Stimulated activated CD4-positive, alpha-beta T cell treated with anti-CD3 and anti-CD28 coated beads, Interleukin-4, amount 100 ng/mL, for 48 hours (primary cell): ENCODE measurements at places on chromosomes 2 and 18.

- no peak for DNase-seq
Measured at GRCh38 chr2:222290736-222291484, 7.9 kb downstream of the PAX3 start.

DNA sequence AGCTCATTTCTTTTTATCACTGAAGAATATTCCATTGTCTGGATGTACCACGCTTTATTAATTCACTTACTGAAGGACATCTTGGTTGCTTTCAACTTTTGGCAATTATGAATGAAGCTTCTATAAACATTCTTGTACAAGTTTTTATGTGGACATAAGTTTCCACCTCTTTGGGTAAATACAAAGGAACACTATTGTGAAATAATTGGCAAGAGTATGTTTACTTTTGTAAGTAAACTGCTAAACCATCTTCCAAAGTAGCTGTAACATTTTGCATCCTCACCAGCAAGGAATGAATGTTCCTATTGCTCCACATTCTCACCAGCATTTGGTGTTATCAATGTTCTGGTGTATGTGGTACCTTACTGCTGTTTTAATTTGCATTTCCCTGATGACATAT is 15.8 kb upstream of the VWC2L start:
- DNase-seq: no peak

DNA sequence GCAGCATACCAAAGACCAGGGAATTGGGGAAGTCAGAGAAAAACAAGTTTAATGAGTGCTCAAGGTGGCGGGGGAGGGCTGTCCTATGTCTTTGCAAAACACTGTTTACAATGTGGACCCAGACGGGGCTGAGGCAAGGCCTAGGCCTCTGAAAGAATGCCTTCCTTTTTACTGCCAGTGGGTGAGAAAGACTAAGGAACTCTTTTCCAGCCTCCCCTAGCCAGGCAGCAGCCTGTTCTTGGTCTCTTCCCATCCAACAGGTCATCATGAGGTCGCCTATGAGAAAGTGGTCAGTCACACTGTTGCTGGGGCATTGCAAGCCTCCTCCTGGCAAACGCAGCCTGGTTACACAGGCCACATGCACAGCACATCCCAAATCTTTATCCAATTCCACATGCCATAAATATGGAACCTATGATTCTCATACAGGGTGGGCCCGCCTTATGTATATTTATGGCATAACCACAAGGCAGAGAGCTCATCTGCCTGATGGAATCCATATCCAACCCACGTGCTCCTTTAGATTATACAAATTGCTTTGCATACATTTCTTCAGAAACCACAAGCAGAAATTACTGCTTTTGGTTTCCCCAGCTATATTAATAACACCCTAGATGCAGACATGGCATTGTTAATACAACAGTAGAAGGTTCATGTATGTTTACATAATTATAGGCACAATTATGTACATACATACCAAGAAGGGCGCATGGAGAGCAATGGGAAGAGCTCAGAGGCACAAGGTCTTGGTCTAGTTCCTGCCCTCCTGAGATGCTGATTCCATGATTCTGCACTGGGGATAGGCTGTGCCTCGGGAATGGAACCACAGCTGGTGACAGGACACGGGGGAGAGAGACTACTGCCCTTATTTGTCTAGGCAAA is 48.6 kb downstream of the NRP2 start:
- no peak for DNase-seq

- DNase-seq: no peak
Measured at GRCh38 chr2:195468771-195469170, 188.3 kb upstream of the SLC39A10 start.

- DNase-seq: no peak
Measured at GRCh38 chr2:43311276-43311675, 84.9 kb upstream of the ZFP36L2 start.

DNA sequence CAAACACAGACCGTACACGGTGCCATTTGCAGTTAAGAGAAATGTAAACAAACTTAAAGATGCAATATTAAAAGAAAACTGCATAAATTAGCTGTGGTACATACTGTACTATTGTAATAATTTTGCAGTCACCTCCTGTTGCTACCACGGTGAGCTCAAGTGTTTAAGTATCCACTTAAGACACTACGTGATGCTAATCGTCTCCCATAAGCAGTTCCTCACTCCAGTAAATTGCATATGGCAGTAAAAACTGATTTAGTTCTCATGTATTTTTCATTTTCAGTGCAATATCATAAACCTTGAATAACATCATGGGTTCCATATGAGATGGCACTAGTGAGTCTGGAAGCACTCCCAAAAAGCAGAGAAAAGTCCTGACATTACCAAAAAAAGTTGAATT is 14.4 kb downstream of the CLEC4F start:
- DNase-seq: no peak

DNA sequence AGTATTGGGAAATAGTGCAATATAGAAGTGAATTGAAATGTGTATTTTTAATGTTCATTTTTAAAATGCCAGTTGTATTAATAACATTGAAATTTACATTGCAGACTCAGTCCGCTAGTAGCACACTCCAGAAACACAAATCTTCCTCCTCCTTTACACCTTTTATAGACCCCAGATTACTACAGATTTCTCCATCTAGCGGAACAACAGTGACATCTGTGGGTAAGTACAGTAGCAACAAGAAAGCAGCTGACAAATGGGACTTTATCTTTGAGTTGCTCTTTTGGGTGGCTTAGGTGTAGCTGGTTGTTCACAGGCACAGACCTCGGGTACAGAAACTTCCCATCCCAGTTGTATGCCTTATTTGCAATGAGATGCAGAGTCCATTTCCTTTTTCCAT is 118.2 kb upstream of the IL1R2 start:
- no peak for DNase-seq

DNA sequence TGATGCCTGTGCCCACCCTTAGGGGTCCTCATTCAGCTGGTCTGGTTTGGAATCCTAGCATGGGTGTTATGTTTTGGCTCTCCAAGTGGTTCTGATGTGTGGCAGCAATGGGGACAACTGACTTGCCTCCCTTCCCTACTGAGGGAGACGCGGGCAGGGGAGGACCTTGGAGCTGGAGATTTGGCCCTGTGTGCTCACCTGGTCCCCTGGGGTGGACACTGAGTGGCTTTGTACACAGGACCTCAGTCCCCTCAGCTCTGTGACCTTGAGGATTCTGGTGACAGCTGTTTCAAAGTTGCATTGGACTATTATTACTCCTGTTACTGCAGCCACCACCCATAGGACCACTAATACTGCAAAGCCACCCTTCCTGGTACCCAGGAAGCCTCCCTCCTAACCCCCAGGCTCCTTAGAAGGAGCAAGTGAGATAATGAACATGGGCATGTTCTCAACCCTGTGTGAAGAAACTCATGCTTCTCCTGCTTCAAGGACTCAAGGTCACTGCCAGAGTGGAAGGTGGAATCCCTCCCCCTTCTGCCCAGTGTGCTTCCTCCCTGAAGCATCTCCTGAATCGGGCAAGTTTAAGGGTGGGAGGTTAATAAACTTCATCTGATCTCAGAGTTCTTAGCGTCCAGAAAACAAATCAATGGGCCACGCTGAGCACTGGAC is 26.5 kb downstream of the TMEM182 start:
- DNase-seq: no peak

- no peak for DNase-seq
Measured at GRCh38 chr2:49255409-49255971, 101.2 kb upstream of the FSHR start.

GRCh38 chr18:11885278-11885947 is 22.7 kb downstream of the MPPE1 start:
- DNase-seq: no peak

- no peak for DNase-seq
Measured at GRCh38 chr2:111668741-111669140, 215.3 kb downstream of the ANAPC1 start.

GRCh38 chr2:172285760-172286159 is 141.6 kb upstream of the ITGA6 start:
- no peak for DNase-seq

GRCh38 chr2:183606022-183606717 is 481.9 kb downstream of the NUP35 start:
- DNase-seq: no peak

DNA sequence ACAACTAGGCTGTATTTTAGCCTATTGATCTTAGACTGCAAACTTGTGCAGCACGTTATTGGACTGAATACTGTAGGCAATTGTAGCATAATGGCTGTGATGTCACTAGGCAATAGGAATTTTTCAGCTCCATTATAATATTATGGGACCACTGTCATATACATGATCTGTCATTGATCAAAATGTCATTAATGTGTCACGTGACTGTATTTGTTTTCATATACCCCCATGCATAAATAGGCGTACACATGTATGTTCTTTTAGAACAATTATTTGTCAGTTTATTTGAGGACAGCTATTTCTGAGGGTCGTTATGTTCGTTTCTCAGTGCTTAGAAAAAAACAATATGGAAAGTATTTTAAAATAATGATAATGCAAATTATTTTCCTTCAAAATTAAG is 111.9 kb upstream of the CDH2 start:
- DNase-seq: no peak
